Activated CD8-positive, alpha-beta T cell treated with anti-CD3 and anti-CD28 coated beads for 36 hours (primary cell): ENCODE measurements at places on chromosomes 16 and 17. TPM values are rescaled to one million over a fixed set of nuclear protein-coding genes. Genes with fewer than 3 reads are reported as not detected.

DNA sequence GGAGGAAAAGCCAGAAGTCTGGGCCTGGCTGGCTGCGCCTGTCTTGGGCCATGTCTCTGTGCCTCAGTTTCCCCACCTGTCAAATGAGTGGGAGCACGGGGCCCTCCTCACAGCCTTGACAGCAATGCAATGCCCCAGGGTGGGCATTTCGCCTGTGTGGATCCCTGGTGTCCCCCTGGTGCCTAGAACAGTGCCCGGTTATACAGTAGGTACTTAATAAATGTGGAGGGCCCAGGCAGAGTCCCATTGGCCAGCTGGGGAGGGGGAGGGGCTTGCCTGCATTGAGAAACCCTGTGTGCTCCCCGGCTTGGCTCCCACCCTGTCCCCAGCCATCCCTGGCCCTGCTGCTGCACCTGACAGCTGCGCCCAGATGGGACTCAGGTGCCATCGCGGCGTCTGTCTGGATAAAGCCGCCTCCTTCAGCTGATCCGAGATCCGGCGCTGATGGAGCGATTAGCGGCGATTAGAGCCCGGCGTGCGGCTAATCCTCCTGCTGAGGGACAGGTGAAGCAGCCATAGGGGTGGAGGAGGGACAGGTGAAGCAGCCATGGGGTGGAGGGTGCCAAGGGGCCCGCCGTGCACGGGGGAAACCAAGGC lies 12.4 kb downstream of the ZFPM1 start:
- H3K36me3 ChIP-seq = peaks cover 2% of the 10 kb centered on the region
- no peak for DNase-seq
- no peaks in the 10 kb centered on the region for H3K27me3 ChIP-seq
- H3K4me1 ChIP-seq = peaks cover 60% of the 10 kb centered on the region
- no peak overlapping the region for H3K4me3 ChIP-seq

- peaks cover 75% of the 10 kb centered on the region for H3K4me1 ChIP-seq
- H3K4me3 ChIP-seq = no peak overlapping the region
- H3K27ac ChIP-seq = peak overlapping the region; percentile 75
- DNase-seq = no peak
- peaks cover 58% of the 10 kb centered on the region for H3K36me3 ChIP-seq
Observed at GRCh38 chr17:59757470-59757869, 50.0 kb downstream of the VMP1 start.

GRCh38 chr17:31007695-31008373 lies 37.0 kb downstream of the RNF135 start:
- peak overlapping the region; percentile 17 for H3K27ac ChIP-seq
- H3K27me3 ChIP-seq = peaks cover 20% of the 10 kb centered on the region
- H3K4me3 ChIP-seq = peak overlapping the region; percentile 78

The VMP1 gene
- total RNA-seq = 239 TPM
